ENCODE measurements at places on chromosomes 7 and 10. TPM values are rescaled to one million over a fixed set of nuclear protein-coding genes. Genes with fewer than 3 reads are reported as not detected.

The ZNF853 gene
- total RNA-seq, result 0.99 TPM

The CDK1 gene
- 18.5 TPM for total RNA-seq

The NEURL1 gene
- total RNA-seq, result under 0.01 TPM

The NPY4R2 gene
- total RNA-seq, result not detected

The ZNF365 gene
- 6.0 TPM for total RNA-seq

The TMEM229A gene
- 0.07 TPM for total RNA-seq

The DNAJC12 gene
- total RNA-seq, result 4.8 TPM

The TYSND1 gene
- 14.0 TPM for total RNA-seq

The C7orf33 gene
- total RNA-seq, result not detected

The TRUB1 gene
- total RNA-seq, result 24.3 TPM

The MOGAT3 gene
- total RNA-seq, result not detected

Measured in smooth muscle cell of the pulmonary artery (primary cell).